ENCODE measurements at places on chromosomes 16 and 17.

GRCh38 chr16:51756447-51757123 lies 605.5 kb upstream of the SALL1 start:
- no peaks in the 10 kb centered on the region for H3K27me3 ChIP-seq
- H3K27ac ChIP-seq, result no peak overlapping the region

- peak; percentile 61 for DNase-seq
- H3K27me3 ChIP-seq, result no peaks in the 10 kb centered on the region
- H3K36me3 ChIP-seq, result no peaks in the 10 kb centered on the region
- H3K27ac ChIP-seq, result peak within 1 kb of the TSS; percentile 61
These were observed at the start of gene RNF157 for GRCh38 chr17:76240461-76241203. Gene RNF157 (minus strand): TSS chr17:76240493. CDS start chr17:76240240, 253 bp downstream.

DNA sequence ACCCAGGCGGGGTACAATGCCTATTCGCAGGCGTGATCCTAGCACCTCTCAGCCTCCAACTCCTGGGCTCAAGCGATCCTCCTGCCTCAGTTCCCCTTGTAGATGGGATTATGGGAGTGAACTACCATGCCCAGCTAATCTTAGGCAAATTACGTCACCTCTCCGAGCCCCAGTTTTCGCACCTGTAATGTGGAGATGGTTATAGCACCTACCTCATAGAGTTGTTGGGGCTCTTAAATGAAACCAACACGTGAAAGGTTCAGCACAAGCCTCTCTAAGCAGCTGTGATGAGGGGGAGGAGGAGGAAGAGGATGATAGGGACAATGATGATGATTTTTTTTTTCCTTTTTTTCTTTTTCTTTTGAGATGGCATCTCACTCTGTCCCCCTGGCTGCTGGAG lies 59.9 kb downstream of the ABR start:
- no peak overlapping the region for H3K27ac ChIP-seq
- no peak for DNase-seq
- no peaks in the 10 kb centered on the region for H3K36me3 ChIP-seq
- H3K27me3 ChIP-seq, result no peaks in the 10 kb centered on the region
- H3K4me3 ChIP-seq, result no peak overlapping the region

- H3K27me3 ChIP-seq, result no peaks in the 10 kb centered on the region
- no peaks in the 10 kb centered on the region for H3K4me1 ChIP-seq
- H3K36me3 ChIP-seq, result no peaks in the 10 kb centered on the region
- no peak for DNase-seq
These were observed 400.1 kb upstream of the ERCC4 start for GRCh38 chr16:13519871-13520270.

GRCh38 chr16:85365120-85365519 lies 248.0 kb upstream of the GSE1 start:
- H3K27me3 ChIP-seq, result no peaks in the 10 kb centered on the region
- H3K4me1 ChIP-seq, result no peaks in the 10 kb centered on the region
- H3K4me3 ChIP-seq, result no peak overlapping the region
- H3K36me3 ChIP-seq, result no peaks in the 10 kb centered on the region

DNA sequence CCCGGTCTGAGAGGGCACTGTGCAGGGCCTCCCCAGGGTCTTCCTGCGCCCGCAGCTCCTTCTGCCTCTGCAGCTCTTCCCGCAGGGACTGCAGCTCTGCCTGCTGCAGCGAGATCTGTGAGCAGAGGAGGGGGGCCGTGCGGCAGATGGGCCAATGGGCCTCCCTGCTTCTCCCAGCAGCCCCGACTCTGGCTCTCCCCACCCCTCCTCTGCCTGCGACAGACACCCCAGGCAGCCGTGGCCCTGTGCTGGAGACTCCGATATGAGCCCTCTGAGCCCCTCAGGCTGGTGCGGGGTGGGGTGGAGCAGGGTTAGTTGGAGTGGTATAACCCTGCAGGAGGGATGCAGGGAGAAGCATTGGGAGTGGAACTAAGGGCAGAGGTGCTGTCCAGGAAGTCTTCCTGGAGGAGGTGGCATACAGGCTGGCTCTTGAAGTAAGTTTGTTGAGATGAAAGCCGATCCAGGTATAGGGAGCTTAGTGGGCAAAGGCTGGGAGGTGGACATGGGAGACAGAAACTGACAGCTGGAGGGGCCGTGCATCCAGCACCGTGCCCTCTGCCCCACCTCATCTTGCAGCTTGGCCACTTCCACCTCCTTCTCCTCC lies 5.0 kb downstream of the THOC6 start:
- peaks cover 20% of the 10 kb centered on the region for H3K36me3 ChIP-seq
- DNase-seq, result no peak
- no peaks in the 10 kb centered on the region for H3K27me3 ChIP-seq
- H3K4me1 ChIP-seq, result peaks cover 18% of the 10 kb centered on the region
- H3K27ac ChIP-seq, result no peak overlapping the region

DNA sequence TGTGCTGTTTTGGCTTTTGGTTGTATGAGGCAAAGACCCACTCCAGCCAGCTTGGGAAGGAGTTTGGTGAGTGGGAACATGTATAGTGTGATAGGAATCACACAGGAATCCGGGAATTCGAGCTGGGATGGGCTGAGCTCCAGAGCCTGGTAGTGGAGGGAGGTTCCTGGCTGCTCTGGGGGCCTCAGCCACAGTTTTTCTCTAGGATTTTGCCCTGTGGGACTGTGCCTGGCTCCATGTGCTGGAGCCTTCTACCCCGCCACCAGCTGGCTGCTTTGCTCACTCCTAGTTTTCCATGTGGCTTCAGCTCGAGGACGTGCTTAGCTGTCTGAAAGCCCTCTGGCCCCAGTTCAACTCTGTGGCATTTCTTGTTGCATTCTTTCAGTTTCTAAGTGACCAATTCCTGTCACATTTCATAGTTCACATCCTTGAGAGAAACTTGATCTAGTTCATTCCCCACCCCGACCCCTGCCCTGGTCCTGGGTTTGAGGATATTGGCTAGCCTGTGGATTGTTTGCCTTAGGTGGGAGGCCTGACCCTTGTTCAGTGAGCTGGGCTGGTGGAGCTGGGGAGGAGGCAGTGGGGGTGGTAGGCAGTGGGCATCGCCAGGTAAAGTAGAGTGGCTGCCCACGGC lies 5.0 kb downstream of the SEC14L1 start:
- no peaks in the 10 kb centered on the region for H3K27me3 ChIP-seq
- H3K4me1 ChIP-seq, result peaks cover 6% of the 10 kb centered on the region
- no peak overlapping the region for H3K4me3 ChIP-seq
- H3K27ac ChIP-seq, result no peak overlapping the region

DNA sequence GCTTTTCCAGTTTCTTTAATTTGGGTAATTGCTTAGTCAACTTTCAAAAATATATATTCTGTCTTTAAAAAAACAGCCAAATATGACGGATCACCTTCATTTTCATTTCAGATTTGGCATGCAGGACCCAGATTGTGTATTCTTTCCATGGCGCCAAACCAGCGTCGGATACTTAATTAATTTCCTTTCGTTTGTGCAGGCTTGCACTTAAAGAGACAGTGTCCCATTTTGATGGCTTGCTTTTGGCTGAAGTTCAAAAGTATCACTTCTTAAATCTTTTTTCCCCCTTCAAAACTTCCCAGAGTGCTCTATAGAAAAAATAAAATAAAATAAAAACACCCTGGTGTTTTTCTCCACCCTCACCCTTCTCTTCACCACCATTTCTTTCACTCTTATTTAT lies 394.5 kb upstream of the SOX9 start:
- H3K27ac ChIP-seq, result no peak overlapping the region
- no peaks in the 10 kb centered on the region for H3K36me3 ChIP-seq
- DNase-seq, result no peak
- H3K4me3 ChIP-seq, result no peak overlapping the region
- no peaks in the 10 kb centered on the region for H3K27me3 ChIP-seq
- no peaks in the 10 kb centered on the region for H3K4me1 ChIP-seq

DNA sequence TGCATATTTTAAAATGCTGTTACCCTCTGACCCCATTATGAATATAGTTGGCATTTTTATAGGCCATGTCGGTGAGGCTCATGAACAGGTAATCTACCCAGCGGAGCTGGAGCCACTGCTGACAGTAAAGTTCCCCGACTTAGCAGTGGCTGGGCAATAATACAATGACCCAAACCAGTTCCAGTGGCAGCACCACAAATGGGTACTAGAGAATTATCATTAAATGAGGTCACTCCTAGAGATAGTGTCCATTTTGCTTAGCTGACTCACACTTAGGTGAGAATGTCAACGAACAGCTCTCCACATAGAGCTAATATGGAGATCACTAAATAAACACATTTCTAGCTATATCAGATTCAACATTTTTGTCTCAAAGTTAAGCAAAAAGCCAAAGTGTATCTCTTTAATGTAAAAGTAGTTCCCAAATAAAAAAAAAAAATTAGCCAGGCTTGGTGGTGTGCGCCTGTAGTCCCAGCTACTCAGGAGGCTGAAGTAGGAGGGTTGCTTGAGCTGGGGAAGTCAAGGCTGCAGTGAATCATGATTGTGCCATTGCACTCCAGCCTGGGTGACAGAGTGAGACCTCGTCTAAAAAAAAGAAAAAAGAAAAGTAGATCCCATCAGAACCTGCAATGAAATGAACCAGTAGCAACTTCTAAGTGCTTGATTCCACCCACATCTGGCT lies 7.4 kb downstream of the MYO1D start:
- DNase-seq, result no peak
- no peak overlapping the region for H3K4me3 ChIP-seq
- H3K27ac ChIP-seq, result no peak overlapping the region

GRCh38 chr17:82050761-82051641 lies 610 bp downstream of the RFNG start:
- peak overlapping the region; percentile 50 for H3K4me3 ChIP-seq
- peaks cover 25% of the 10 kb centered on the region for H3K4me1 ChIP-seq
- no peaks in the 10 kb centered on the region for H3K27me3 ChIP-seq

- H3K4me3 ChIP-seq, result no peak overlapping the region
- H3K4me1 ChIP-seq, result peaks cover 13% of the 10 kb centered on the region
- no peak overlapping the region for H3K27ac ChIP-seq
- peaks cover 20% of the 10 kb centered on the region for H3K27me3 ChIP-seq
- no peak for DNase-seq
- H3K36me3 ChIP-seq, result no peaks in the 10 kb centered on the region
These were observed 1.9 kb upstream of the C16orf74 start for GRCh38 chr16:85752511-85753420.

GRCh38 chr16:15900901-15901500 lies 12.6 kb upstream of the CEP20 start:
- no peaks in the 10 kb centered on the region for H3K4me1 ChIP-seq
- H3K36me3 ChIP-seq, result no peaks in the 10 kb centered on the region
- no peak overlapping the region for H3K4me3 ChIP-seq
- H3K27ac ChIP-seq, result no peak overlapping the region
- DNase-seq, result no peak
- no peaks in the 10 kb centered on the region for H3K27me3 ChIP-seq

GRCh38 chr16:78227855-78228254 lies 128.4 kb downstream of the WWOX start:
- H3K36me3 ChIP-seq, result no peaks in the 10 kb centered on the region
- H3K27me3 ChIP-seq, result no peaks in the 10 kb centered on the region
- no peak overlapping the region for H3K4me3 ChIP-seq
- no peak overlapping the region for H3K27ac ChIP-seq
- DNase-seq, result no peak

GRCh38 chr16:1965396-1966001 lies 873 bp upstream of the RPS2 start:
- peaks cover 35% of the 10 kb centered on the region for H3K4me1 ChIP-seq
- H3K4me3 ChIP-seq, result peak overlapping the region; percentile 77
- H3K27me3 ChIP-seq, result no peaks in the 10 kb centered on the region
- H3K27ac ChIP-seq, result peak overlapping the region; percentile 97
- no peak for DNase-seq

GRCh38 chr17:70563281-70563820 lies 394.0 kb downstream of the KCNJ2 start:
- no peak overlapping the region for H3K27ac ChIP-seq
- no peak overlapping the region for H3K4me3 ChIP-seq
- H3K27me3 ChIP-seq, result no peaks in the 10 kb centered on the region
- H3K36me3 ChIP-seq, result no peaks in the 10 kb centered on the region
- H3K4me1 ChIP-seq, result no peaks in the 10 kb centered on the region

- no peaks in the 10 kb centered on the region for H3K4me1 ChIP-seq
- H3K27ac ChIP-seq, result no peak overlapping the region
- no peak overlapping the region for H3K4me3 ChIP-seq
- no peaks in the 10 kb centered on the region for H3K36me3 ChIP-seq
- no peaks in the 10 kb centered on the region for H3K27me3 ChIP-seq
These were observed 1326.6 kb upstream of the GOT2 start for GRCh38 chr16:60060731-60061130.

DNA sequence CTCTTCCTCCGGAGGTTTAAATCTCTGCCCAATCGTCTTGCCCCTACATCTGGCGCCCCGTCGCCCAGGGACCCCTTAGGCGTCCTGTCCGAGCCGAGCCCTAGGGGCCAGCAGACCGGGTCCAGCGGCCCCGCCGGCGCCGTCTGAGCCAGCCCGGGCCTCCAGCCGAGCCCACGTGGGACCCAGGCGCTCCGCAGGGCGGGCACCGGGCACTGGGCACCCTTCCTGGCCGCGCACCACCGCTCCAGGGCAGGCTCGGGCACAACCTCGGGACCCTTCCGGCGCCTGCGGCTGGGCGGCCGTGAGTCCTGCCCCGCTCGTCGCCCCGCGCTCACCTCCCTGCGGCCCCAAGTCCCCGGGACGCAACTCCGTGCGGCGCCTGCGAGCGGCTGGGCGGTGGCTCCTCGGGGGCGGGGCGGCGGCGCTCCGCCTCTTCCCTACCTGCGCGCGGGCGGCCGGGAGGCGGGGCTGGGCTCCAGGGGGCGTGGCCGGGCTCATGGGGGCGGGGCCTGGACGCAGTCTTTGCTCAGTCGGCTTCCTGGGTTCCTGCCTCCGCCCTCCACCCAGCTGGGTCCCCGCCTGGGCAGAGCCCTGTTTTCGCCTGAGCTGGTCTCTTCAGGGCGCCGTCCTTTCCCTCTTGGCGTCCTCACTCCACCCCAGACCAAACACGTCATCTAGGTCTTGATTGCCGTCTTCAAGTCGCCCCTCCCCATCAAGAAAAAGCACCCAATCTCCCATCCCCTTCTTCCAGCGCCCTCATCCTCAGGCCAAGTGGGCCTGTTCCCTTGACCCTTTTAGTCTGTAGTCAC lies at the start of gene RHBDF2:
Gene RHBDF2, minus strand, starts transcription at position 406 of the 809 bp plus-strand sequence. CDS start 19,899 bp downstream, outside the sequence.
- H3K27me3 ChIP-seq, result no peaks in the 10 kb centered on the region
- DNase-seq, result peak; percentile 90
- peak within 1 kb of the TSS; percentile 69 for H3K4me3 ChIP-seq
- peaks cover 26% of the 10 kb centered on the region for H3K4me1 ChIP-seq
- H3K27ac ChIP-seq, result peak within 1 kb of the TSS; percentile 66

DNA sequence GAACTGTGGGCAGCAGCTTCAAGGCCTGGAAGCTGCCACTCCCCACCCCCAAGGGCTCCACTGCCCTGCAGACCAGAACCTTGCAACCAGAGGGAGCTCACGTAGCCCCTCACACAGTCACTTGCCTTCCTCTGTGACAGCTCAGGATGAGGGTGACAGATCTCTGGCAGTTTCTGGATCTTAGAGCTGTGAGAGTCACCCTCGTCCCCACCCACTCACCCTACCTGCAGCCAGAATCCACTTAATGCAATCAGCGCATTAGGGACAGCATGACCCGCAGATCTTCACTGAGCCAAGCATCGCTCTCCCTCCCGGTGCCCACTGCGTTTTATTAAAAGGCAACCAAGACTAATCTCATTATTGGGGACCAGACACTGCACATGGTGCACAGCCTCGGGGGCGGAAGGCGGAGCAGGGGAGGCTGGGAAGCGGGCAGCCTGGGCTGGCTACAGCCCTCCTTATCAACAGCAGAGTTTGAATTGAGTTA lies 3.5 kb downstream of the CYB561 start:
- no peaks in the 10 kb centered on the region for H3K27me3 ChIP-seq
- peaks cover 44% of the 10 kb centered on the region for H3K4me1 ChIP-seq
- no peak for DNase-seq
- peak overlapping the region; percentile 27 for H3K27ac ChIP-seq
- H3K4me3 ChIP-seq, result no peak overlapping the region

GRCh38 chr17:77618173-77618572 lies 340.3 kb upstream of the TNRC6C start:
- H3K27me3 ChIP-seq, result no peaks in the 10 kb centered on the region
- H3K4me3 ChIP-seq, result no peak overlapping the region
- no peak overlapping the region for H3K27ac ChIP-seq
- H3K36me3 ChIP-seq, result no peaks in the 10 kb centered on the region
- no peak for DNase-seq
